Kidney glomerular epithelial cell (primary cell): ENCODE measurements at places on chromosomes 2 and 18.

DNA sequence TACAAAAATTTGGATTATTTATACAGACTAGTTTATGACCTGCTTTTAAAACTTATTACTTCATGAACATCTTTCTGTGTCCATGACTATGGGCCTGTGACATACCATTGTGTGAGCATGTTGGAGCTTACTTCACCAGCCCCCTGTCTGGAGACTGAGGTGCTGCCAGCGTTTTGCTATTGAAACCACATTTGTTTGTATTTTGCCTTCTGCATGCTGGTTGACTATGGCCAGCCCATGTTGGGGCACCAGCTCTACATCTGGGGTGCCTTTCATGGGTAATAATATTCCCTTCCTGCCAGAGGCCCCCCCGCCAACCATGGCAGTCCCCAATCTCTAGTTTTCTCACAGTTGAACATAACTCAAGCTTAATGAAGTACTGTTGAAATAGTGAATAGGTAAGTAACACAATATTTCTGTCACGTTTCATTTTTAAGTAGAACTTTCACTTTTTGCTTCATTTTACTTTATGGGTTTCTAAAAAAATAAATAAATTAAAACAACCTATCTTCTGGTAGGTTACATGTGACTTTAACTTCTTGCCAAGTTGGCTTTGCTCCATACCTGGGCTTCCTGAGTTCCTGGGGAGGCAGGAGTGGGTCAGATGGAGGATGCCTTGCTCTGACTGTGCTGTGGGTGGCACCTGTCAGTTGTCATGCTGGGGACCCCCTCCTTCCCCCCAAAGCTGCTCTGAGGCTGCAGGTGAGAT, 63.9 kb downstream of the DGKD start:
- DNase-seq: no peak

GRCh38 chr2:96951125-96951654, 35.2 kb downstream of the FAM178B start:
- DNase-seq: peak; percentile 49

DNA sequence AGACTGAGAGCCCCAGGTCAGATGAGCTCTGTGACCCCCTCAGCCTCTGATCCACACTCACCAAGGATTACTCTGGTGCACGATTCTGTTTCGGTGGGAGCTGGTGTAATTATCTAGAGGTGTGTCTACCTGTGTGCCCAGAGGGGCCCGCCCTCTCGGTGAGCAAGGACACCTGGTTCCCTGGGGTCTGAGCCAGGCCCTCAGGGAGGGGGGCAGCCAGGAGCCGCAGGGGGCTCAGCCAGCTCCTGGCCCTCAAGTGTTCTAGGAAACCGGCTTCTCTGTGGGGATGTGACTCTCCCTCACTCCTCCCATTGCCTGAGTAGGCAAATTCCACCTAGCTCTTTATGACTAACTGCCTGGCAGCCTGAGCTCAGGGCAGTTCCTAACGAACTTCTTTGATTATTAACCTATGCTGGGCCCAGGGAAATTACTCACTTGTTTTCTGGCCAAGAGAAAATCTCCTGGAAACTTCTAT, 17.4 kb downstream of the AGAP1 start:
- DNase-seq: peak; percentile 97

GRCh38 chr2:72001937-72002690, 145.5 kb downstream of the CYP26B1 start:
- DNase-seq: no peak

DNA sequence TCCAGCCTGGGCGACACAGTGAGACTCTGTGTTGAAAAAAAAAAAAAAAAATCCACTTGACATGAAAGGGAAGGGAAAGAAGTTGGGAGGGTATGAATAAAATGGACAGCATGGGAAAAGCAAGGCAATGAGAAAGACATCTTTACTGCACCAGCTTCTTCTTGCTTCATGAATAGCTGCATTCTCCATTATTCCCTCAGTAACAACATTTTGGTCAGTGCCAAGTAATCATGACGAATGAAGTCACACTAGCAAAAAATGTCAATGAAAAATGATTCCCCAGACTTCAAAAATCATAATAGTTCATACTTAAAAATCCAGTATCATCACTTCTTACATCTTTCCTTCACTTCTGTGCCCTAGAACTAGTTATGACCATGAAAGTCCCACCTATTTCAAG, 30.4 kb downstream of the ADAM17 start:
- no peak for DNase-seq

DNA sequence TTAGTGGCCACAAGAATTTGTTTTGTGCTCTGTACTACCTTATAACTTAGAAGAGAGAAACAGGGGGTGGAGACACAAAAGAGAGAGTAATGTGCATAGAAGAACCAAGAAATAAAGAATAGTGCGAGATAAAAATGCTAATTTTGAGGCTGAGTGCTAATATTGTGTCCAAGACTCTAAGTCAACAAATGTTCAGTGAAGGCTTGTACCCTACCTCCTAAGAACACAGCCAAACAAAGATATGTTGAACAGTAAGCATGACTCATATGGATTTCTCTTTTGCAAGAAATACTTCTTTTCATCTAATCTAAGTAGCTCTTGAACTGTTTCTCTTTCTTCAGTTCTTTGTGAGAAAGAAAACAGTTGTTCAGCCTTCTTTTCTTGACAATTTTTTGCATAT, 45.2 kb downstream of the GAREM1 start:
- peak; percentile 5 for DNase-seq

DNA sequence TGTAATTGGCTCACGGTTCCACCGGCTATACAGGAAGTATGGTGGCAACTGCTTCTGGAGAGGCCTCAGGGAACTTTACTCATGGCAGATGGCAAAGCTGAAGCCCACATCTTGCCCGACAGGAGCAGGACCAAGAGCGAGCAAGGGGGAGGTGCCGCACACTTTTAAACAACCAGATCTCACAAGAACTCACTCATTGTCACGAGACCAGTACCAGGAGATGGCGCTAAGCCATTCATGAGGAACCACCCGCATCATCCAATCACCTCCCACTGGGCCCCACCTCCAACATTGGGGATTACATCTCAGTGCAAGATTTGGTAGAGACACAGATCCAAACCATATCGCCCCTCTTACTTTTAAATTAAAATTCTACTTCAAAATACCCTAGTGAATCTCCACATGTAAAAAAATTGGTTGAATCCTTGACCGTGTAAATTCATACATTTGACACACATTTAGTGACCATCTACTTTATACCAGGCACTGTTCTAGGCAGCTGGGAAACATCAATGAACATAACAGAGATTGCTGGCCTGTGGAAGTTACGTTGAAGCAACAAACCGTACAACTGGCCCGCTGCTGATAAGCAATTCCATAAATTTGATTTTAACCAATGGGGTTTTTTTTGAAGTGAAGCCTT, 87.6 kb downstream of the ALPK2 start:
- no peak for DNase-seq

- no peak for DNase-seq
Observed at GRCh38 chr2:231348173-231348572, 47.3 kb upstream of the B3GNT7 start.

DNA sequence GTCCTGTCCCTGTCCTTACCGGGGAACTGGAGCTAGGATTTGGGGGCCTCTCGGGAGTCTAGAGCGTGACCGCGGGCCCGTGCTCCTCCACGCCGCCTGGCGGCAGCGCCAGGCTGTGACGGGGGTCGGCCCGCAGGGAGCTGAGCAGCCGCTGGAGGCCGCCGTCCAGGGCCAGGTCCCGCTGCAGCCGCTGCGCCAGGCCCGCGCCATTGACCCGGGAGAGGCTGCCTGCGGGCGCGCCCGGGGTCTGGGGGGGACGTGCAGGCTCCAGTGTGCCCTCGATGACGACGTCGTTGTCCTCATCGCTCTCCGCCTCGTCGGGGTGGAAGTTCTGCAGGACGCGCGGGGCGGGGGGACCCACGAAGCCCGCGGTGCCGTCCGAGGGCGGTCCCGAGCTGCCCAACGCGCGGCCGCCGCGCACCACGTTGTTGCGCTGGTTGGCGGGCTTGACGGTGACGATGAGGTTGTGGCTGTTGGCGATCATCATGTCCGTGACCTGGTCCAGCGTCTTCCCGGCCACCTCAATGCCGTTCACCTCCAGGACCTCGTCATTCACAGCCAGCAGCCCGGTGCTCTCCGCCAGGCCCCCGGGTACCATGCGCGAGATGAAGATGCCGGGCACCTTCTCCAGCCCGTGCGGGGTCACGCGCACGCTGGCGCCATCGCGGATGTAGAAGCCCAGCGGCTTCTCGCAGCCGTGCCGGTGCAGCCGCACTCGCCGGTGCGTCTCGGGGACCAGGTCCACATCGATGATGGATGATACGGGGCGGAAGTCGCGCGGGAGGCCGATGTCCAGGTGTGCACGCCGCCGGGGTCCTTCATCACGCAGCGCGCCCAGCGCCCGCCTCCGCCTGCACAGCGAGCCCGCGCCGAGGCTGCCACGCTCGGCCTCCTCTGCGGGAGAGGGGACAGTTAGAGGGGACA, 50.9 kb downstream of the ADNP2 start:
- DNase-seq: no peak

DNA sequence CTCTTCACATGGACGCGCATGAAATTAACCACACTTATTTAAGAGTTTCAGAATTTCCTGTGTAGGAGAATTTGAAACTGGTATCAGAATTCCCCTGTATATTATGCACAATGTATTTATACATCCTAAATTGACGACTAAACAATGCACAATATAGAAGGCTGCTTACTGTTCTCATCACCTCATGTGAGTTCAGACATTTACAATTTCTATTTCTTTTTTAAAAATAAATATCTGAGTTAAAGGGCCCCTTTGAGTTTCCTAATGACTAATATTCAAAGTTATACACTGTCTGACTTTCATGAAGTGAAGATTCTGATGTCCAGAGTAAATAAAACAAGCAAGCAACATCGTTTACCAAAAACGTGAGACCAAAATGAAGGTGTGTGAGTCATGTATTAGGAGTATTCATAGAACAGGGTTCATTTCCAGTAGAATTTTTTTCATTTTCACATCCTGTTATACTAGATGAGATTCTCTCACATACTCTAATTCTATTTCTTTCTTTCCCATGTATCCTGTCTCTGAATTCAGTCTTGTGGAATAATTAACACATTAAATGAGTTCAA, 406.2 kb downstream of the NUP35 start:
- no peak for DNase-seq

DNA sequence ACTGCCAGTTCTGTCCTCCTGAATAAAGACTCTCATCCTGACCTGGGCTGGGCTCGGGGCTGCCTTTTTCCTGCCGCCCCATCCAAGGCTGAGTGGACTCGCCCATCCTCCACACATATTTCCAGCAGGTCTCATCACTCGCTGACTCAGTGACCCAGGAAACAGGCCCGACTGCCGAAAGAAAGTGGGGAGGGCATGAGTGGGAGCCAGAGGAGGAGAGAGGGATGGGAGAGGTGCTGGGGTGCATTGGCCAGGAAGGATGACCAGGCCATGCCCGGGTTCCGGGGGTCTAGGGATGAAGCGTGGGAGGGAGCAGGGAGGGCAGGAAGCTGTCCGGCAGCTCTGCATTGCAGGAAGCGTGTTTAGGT, 66.7 kb downstream of the TWIST2 start:
- no peak for DNase-seq

DNA sequence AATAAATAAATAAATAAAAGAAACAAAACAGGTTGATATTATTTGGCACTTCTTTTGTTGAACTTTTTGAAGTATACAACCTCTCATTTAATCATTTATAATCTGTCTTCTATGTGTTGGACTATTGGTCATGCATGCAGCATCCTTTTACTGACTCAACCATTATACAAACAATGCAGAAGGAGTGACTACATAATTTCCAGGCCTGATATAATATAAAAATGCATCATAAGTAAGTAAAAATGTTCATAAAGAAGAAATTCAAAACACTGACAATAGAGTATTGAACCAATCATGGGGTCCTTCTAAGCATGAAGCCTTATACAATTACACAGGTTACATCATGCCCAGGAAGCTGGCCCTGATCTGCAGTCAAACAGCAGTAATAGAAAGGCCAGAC, 141.5 kb upstream of the FN1 start:
- peak; percentile 70 for DNase-seq

GRCh38 chr18:13216711-13217465, 1.7 kb upstream of the LDLRAD4 start:
- no peak for DNase-seq

GRCh38 chr2:47025969-47026610, 110.5 kb upstream of the MCFD2 start:
- DNase-seq: no peak

- DNase-seq: no peak
Observed at GRCh38 chr2:158312981-158313380, 143.6 kb downstream of the CCDC148 start.

DNA sequence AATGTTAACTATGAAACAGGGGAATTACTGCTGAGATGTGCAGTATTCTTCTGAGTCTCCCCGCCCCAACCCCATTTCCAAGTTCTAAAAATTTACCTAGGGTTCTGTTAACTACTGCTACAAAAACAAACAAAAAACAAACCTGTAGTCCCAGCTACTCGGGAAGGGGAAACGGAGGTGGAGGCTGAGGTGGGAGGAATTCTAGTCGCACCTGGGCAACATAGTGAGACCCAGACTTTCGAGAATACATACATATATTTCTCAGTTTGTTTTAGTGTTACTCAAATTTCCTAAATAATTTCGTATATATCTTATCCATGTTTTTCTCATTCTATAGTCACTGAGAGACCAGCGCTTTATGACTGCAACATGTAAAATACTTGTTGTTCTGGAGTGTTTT, 989 bp downstream of the STAM2 start:
- no peak for DNase-seq

- no peak for DNase-seq
Observed at GRCh38 chr2:4792126-4792525, 900.1 kb upstream of the SOX11 start.

- no peak for DNase-seq
Observed at GRCh38 chr2:60671966-60672365, 84.1 kb upstream of the PAPOLG start.

DNA sequence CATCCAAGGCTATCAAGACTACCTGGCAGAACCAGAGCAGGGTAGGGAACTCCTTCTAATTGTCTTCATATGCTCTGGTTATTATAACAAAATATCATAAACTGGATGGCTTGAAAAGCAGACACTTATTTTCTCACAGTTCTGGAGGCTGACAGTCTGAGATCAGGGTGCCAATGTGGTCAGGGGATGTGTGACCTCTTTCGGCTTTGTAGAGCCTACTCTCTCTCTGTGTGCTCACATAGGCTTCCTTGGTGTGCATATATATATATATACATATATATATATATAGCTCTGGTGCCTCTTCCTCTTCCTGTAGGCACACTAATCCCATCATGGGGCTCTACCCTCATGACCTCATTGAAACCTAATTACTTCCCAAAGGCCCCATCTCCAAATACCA, 101.6 kb downstream of the ARL6IP6 start:
- no peak for DNase-seq

DNA sequence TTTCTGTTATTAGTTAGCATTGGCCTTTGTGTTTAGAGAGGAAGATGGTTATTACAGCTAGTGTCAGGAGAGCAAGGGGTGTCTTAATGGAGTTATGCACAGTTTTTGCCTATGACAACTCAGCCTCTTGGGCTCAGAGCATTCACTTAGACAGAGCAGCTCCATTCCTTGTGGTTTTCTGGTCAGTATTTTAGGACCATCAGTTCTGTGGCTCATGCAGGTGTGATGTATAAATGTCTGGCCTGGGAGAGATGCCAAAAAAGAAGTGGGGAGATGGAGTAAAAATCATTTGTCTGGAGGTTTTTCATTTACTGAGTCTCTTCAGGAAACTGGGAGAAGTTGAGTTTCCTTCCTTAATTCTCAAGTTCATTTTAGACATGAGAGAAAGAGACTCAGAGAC, 79.7 kb downstream of the PRKCE start:
- DNase-seq: no peak

- peak; percentile 18 for DNase-seq
Observed at GRCh38 chr2:29295845-29296244, 180.6 kb downstream of the CLIP4 start.
